Colonic mucosa (tissue), 4 donors: ENCODE measurements at places on chromosomes 7 and 10. TPM values are rescaled to one million over a fixed set of nuclear protein-coding genes. Genes with fewer than 3 reads are reported as not detected.

GRCh38 chr10:7405637-7406036, 5.2 kb downstream of the SFMBT2 start:
- DNase-seq: no peak

Gene PDK4
- 27.6 TPM for total RNA-seq

Gene CRYGN
- not detected for total RNA-seq

DNA sequence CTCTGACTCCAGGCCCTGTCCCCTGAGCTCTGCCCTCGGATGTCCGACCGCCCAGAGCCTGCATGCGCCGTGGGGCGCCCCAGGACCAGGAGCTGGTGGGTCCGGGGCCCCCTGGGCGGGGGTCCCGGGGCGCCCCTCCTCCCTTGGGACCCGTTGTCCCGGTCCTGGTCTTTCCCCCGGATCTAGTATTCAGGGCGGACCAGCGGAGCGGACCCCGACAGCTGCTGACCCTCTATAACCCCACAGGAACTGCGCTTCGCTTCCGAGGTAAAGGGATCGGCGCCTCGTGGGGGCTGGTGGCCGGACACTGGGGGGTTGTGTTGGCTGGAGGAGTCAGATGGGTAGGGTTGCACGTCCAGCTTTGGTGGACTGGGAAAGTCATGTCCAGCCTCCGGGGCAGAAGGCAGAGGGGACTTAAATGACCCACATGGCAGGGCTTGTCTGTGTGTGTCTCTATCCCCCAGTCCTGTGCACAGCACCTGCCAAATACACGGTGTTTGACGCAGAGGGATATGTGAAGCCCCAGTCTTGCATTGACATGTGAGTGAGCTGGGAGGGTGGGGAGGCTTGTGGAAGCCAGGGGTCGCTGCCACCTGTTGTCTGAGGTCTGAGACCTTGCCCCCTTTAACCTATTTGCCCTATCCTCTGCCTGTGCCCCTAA, 520 bp downstream of the MOSPD3 start:
- peak; percentile 25 for DNase-seq

DNA sequence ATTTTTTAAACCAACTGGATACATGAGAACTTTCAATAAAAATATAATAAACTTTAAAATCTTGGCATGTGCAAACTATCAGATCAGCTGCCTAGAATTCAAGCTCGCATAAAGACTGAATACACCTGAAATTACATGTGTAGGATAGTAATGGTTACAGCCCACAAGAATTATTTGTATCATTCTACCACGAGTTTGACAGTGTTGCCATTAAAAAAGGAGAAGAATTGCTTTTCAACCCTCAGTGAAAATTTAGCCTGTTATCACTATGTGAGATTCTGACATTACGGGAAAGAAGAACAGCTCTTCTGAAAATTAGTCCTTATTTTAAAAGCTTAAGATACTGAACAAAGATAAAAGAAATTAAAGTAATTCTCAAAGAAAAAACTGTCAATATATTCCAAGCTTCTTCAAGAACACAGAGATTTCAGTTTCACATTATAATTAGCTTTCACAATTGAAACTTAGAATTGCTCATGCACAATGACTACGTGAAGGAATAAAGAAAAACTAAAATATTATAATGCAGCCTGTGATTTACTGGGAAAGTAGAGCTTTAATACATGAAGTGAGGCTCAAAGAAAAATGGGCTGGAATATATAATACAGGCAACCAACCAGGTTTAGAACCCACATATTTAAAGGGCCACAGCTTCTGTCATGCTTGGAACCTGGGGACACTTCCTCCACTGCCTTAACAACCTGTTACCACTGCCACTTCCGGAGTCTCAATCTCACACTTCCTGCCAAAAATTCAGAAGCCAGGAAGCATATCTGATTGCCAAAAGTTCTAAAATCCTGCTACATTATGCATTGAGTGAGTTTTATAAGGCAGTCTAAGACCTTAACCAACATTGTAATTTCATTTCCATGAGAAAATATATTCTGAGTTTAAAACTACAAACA, 23.2 kb downstream of the TPK1 start:
- no peak for DNase-seq

DNA sequence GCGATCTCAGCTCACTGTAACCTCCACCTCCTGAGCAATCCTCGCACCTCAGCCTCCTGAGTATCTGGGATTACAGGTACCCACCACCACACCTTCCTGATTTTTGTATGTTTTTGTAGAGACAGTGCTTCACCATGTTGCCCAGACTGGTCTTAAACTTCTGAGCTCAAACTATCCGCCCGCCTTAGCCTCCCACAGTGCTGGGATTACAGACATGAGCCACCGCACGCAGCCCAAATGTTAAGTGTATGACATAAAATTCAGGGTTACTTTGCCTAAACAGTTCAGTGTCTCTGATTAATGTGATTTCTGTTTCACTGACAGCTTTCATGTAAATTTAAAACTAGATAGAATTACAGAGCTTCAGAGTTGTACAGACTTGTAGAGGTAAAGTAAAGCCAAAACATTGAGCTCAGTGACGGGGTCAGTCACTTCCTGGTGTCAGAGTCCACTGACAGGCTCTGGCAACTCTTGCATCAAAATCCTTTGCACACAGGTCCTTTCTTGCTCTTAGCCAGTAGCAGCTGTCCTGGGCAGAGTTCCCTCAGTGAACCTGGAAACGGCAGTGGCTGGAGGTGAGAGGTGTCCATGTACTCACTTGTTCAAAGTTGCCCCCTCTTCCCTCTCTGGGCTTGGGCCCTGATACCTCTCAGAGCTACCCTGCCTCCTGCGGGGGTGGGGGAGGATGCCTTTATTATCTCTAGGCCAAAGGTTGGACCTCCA, 33.7 kb downstream of the MGMT start:
- no peak for DNase-seq

DNA sequence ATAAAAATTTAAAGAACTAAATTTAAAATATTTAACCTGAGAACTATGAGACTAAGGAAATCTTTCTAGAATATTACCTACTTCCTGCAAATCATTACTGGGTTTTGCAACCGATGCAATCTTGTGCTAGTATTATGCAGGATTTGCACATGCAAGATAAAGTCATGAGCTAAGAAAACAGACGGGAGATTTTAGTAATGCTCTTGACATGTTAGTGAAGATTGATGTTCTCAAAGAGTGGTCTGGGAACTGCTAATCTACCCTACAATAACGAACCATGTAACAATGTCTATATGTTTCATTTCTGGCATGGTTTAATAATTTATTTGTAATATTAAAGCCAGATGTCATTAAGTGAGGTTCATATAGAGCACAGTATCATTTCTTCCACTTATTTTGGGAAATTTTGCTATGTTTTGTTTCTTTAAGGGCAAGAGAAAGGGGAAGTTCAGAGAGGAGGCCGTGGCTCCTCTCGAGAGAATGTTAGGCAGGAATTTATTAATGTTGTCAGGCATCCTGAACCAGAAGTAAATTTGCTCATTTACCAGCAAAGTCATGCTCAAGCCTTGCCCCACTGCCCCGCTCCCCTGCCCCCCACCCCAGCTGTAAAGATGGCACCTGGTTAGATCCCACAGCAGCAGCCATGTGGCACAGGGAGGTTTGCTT, 22.8 kb downstream of the LRRC17 start:
- no peak for DNase-seq

- DNase-seq: no peak
Observed at GRCh38 chr7:131655447-131655846, 99.0 kb upstream of the PODXL start.
